ENCODE measurements at places on chromosomes 7 and 10. TPM values are rescaled to one million over a fixed set of nuclear protein-coding genes. Genes with fewer than 3 reads are reported as not detected.

DNA sequence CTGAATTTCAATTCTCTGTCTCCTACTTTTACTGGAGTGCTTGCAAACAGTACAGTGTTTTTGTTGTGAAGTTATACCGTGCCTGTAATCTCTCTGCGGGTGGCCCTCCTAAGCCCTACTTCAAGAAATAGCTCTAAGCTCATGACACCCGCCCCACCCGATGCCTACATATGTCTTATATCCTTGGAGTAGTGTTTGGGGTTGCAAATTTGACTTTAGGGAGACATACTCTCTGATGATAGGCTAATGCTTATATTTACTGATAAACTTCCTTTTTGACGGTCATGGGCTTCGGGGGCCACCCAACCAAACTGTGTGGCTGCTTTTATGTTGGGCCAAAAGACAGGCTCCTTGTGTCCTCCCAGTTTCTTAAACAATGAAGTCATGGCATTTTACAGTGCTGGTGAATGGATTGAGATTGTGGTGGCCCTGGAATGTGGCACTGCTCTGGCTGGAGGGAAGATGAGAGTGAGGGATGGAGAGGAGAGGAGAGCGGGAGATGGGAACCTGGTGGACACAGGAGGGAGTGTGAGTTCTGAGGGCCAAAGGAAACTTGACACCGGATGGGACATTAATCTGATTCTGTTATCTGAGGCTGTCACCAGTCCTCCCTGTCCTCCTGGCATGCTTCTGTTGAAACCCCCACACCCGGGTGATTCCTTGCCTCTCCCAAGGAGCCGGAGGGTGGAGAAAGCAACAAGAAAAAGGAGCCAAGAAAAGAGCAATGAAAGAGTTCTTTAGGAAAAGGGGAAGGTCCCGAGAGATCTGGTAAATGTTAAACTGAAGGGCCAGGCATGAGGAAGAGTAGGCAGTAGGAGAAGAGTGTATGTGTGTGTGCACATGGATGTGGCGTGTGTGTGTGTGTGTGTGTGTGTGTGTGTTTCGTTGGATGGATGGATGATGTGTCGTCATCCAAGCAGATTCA is 113.3 kb downstream of the TCF7L2 start:
- DNase-seq, result no peak

- DNase-seq, result no peak
Measured at GRCh38 chr10:114682532-114682931, 24.5 kb upstream of the ABLIM1 start.

- no peak for DNase-seq
Measured at GRCh38 chr7:44720301-44720700, 28.3 kb upstream of the ZMIZ2 start.

GRCh38 chr7:2425749-2426148 is 22.3 kb downstream of the CHST12 start:
- no peak for DNase-seq

- DNase-seq, result peak; percentile 72
Measured at GRCh38 chr7:47818796-47819606, 129.3 kb downstream of the PKD1L1 start.

The TACC2 gene
- polyA plus RNA-seq, result 83.3 TPM

The IGFBP1 gene
- polyA plus RNA-seq, result 2.7 TPM

The WNT2 gene
- not detected for polyA plus RNA-seq

- no peak for DNase-seq
Measured at GRCh38 chr10:118107040-118107439, 60.3 kb upstream of the RAB11FIP2 start.

GRCh38 chr10:7513936-7514335 is 103.1 kb upstream of the SFMBT2 start:
- no peak for DNase-seq

The ACSM6 gene
- polyA plus RNA-seq, result not detected

DNA sequence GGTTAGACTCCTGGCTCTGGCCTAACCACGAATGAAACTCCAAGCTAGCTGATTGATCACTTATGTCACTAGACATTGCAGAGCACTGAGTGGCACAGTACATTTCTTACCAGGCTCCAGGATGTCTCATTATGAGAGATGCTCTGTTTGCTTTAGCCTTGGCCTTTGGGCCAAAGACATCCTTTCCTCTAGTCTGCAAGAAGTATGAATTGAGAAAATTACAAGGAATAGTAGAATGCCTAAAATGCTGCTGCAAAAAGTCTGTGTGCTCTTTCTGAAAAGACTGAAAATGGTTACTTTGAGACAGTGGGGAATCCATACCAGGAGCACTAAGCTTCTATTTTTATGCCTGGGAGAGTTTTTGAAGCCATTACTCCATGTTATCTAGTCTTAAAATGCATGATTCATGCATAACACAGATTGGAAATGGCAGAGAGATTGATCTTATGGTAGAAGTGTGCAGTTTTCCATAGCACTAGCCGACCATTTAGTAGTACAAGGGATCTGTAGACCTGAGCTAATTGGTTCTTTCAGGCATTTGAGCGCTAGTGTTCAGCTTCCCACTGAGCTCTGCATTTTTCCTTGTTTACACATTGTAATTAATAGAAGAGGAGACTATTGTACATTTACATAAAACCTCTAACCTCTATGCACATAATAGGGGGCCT is 303.8 kb downstream of the PRKG1 start:
- no peak for DNase-seq

GRCh38 chr10:76769582-76769981 is 868.0 kb downstream of the KCNMA1 start:
- no peak for DNase-seq

The PPP1R17 gene
- polyA plus RNA-seq, result not detected

The ZNF853 gene
- polyA plus RNA-seq, result 1.6 TPM

GRCh38 chr7:1651031-1651446 is 19.0 kb upstream of the ELFN1 start:
- DNase-seq, result no peak

DNA sequence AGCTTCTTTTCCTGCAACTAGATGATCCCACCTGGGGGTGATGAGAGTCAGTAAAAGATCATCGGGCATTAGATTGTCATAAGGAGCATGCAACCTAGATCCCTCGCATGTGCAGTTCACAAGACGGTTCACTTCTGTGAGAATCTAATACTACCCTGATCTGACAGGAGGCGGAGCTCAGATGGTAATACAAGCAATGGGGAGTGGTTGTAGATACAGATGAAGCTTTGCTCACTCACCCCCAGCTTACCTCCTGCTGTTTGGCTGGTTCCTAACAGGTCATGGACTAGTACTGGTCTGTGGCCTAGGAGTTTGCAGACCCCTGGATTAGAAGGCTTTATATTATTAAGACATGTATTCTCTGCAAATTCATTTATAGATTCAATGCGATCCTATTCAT is 181.6 kb upstream of the MGMT start:
- DNase-seq, result no peak

DNA sequence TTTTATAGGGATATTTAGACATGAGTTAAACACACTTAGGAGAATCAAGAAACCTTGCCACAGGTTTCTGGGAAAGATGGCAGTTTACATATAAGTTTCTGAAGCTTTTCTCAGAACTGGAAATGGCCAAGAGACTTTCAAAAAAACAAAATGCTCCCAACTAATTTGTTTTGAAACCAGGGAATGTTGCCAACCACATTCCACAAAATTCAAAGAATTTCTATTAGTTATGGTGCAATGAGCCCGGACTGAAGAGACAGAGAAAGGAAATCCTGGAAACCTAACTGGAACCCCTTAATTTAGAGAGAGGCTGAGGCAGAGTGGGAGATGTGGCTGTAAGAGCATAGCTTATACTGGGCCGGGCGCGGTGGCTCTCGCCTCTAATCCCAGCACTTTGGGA is 128.5 kb downstream of the PTEN start:
- no peak for DNase-seq

The SPAG6 gene
- polyA plus RNA-seq, result not detected

- no peak for DNase-seq
Measured at GRCh38 chr7:3461923-3462322, 160.9 kb downstream of the SDK1 start.

DNA sequence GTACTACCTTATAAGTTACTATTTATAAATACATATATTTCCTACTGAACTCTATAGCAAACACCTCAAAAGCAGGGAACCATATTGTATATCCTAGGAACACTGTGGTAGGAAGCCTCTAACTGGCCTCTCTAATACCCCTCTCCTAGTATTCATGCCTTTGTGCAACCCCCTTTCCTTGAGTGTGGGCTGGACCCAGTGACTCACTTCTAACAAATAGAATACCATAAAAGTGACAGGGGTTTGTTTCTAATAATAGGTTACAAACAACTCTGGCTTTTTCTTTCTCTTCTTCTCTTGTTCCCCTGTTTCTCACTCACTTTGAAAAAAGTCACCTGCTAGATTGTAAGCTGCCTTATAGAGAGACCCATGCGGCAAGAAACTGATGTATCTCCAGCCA is 51.6 kb upstream of the MACC1 start:
- no peak for DNase-seq

GRCh38 chr7:22872096-22872807 is 49.6 kb upstream of the TOMM7 start:
- no peak for DNase-seq

The BEND7 gene
- polyA plus RNA-seq, result 10.4 TPM

GRCh38 chr7:134991469-134992339 is 5.4 kb downstream of the AGBL3 start:
- peak; percentile 33 for DNase-seq

GRCh38 chr7:135190703-135191102 is 20.2 kb upstream of the CYREN start:
- DNase-seq, result no peak

The EPC1 gene
- polyA plus RNA-seq, result 13.5 TPM

GRCh38 chr7:150856303-150857275 is 4.3 kb downstream of the AOC1 start:
- no peak for DNase-seq

GRCh38 chr7:2862831-2863361 is 18.8 kb upstream of the GNA12 start:
- no peak for DNase-seq

GRCh38 chr7:71661671-71662224 is 529.8 kb downstream of the GALNT17 start:
- DNase-seq, result no peak

The EBLN1 gene
- not detected for polyA plus RNA-seq

DNA sequence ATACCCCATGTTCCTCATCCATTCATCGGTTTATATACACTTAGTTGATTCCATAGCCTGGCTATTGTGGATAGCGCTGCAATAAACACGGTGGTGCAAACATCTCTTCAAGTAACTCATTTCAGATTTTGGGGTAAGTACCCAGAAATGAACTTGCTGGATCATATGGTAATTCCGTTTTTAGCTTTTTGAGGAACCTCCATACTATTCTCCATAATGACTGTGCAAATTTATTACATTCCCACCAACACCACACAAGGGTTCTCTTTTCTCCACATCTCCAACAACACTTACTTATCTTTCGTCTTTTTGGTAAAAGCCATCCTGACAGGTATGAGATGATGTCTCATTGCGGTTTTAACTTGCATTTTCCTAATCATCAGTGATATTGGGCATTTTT is 3.7 kb downstream of the NPFFR1 start:
- no peak for DNase-seq

DNA sequence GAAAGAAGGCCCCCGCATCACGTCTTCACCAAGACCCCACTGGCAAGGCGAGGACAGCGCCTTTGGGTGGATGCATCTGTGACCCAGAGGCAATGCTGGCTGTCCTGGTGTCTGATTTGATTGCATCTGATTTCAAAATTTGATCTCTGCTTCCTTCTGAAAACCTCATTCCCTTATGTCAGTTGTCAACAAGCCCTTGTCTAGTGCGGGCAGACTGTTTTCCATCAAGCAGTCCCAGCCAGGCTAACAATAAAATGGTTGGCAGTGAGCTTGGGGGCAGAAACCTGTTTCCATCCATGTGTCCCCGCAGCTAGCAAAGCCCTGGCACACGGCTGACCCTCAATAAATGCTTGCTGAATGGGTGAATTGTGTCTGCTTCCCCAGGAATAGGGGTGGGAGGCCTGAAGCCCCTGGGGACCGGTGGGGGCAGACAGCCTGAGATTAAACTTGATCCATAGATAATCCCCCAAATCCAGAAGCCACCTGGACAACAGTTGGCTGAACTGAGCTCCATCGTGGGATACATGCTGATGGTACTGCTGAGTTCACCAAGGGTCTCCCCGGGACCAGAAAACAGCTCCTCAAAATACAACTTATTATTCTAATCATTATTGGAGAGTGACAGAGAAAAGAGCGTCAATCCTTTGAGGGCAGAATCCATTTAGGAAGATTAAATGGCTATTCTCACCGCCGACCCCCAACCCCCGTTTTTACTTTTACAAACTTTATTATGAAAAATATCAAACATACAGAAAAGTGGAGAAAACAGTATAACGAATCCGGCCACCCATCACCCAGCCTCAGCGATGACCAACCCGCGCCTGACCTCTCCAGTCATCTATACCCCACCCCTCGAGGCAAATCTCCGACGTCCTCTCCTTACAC is 912 bp upstream of the DUSP5 start:
- no peak for DNase-seq

The GOLGA7B gene
- polyA plus RNA-seq, result 1.5 TPM

DNA sequence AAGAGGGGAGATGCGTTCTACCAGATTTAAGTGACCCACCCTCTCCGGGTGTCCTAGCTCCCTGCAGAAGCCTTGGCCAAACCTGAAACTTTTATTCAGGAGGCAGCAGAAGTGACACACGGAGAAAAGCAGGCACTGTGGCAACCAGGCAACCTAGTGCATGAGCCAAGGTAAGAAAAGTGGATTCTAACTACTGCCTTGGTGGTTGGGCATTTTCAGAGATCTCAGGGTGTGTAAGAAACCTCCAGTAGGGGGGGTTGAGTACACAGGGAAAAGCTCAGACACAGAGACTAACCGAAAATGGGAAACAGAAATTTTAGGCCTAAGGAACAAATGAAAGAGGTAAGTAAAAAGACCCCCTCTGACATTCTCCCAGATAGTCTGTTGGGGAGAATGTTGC is 645.7 kb downstream of the ANKRD7 start:
- DNase-seq, result no peak

DNA sequence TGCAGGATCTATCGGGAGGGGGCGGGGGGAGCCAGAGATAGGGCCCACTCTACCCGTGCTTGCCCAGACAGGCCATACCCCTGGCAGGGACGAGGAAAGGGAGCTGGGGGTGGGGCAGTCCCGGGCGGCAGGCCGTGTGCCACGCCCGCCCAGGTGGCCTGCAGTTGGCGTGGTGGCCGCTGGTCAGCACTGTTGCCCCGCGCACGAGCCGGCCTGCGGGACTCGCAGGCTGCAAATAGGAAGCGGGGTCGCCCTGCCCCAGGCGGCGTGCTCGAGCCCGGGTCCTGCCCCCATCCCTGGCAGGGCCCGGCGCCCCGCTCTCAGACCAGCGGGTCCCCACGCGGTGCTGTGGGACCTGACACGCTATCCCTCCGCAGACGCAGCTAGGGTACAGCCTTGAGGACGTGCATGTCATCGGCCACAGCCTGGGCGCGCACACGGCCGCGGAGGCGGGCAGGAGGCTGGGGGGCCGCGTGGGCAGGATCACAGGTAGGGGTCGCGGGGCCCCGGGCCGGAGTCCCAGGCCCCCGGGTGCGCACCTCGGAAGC is 6.7 kb downstream of the PNLIPRP2 start:
- peak; percentile 48 for DNase-seq

DNA sequence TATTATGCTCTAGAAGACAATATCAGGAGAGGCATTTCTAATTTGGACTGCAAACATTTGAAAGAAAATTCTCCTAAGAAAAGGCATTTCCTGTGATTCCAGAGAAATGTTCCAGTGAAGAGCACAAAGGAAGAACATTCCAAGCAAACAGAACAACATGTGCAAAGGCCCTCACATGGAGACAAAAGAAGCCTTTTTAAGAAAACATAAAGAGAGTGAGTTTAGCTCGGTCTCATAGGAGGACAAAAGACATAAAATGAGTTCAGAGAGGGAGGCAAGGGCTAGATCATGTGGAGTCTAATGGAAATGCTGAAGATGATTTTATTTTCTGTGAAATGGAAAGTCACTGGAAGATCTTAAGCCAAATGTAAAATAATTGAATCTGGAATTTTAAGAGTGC is 269.8 kb upstream of the HGF start:
- no peak for DNase-seq

- no peak for DNase-seq
Measured at GRCh38 chr10:6729861-6730344, 149.8 kb upstream of the PRKCQ start.

The RET gene
- polyA plus RNA-seq, result 0.22 TPM
